ENCODE measurements at places on chromosomes 16 and 17.

- DNase-seq: no peak
Measured at GRCh38 chr17:72236980-72237633, 116.3 kb downstream of the SOX9 start.

- no peak for DNase-seq
Measured at GRCh38 chr17:29346462-29346861, 43.7 kb upstream of the TAOK1 start.

GRCh38 chr17:35991075-35991474, 4.5 kb upstream of the CCL14 start:
- no peak for DNase-seq

- DNase-seq: no peak
Measured at GRCh38 chr16:79826732-79827475, 226.4 kb upstream of the MAF start.

DNA sequence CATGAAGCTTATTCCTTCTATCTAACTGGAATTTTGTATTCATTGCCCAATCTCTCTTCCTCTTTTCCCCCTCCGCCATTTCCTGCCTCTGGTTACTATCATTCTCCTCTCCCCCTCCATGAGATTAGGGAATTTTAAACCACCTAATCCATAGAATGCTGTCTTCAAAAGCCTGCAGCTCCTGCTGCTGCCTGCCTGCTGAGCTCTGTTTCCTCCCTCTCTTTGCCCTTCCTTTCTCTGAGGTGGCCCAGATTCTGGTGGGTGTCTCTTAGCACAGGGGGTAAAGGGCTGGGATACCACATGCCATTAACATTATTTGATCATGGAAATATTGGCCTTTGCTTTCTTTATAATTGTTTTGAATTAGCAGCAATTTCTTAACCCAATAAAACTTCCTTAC, 241.6 kb downstream of the CNTNAP4 start:
- DNase-seq: no peak

GRCh38 chr17:46171939-46172338, 21.3 kb downstream of the KANSL1 start:
- no peak for DNase-seq

DNA sequence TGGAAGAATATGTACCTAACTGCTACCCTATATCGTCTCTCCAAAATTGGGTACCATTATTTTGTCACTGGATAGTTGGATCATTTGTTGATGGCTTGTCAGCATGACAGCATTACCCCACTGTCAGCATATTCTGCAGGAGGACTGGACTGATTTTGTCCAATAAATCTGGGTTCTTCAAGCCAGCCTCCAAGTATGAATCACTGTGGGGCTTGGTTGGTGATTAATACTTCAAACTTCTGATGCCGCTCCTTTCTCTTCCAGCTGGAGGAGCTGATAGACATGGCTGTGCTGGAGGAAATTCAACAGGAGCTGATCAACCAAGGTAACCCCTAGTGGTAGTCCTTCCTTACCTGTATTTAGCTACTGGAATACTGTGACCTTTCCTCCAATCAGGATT, 2.5 kb downstream of the RPAIN start:
- DNase-seq: no peak

GRCh38 chr16:15950161-15950854, 892 bp downstream of the ABCC1 start:
- DNase-seq: peak; percentile 36

DNA sequence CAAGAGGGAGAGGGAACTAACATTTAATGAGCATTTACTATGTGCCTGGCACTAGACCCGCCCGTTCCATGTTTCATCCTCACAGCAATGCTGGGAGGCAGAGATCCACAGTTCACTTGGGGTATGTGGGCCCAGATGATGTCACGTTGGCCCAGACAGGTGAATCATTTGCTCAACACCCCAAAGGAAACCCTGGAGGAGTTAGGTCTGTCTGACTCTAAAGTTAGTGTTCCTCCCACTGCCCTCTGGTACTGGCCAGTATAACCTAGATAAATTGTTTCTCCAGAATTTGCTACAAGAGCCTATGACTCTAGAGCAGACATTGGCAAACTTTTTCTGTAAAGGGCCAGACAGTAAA, 164.6 kb downstream of the VPS53 start:
- DNase-seq: no peak

DNA sequence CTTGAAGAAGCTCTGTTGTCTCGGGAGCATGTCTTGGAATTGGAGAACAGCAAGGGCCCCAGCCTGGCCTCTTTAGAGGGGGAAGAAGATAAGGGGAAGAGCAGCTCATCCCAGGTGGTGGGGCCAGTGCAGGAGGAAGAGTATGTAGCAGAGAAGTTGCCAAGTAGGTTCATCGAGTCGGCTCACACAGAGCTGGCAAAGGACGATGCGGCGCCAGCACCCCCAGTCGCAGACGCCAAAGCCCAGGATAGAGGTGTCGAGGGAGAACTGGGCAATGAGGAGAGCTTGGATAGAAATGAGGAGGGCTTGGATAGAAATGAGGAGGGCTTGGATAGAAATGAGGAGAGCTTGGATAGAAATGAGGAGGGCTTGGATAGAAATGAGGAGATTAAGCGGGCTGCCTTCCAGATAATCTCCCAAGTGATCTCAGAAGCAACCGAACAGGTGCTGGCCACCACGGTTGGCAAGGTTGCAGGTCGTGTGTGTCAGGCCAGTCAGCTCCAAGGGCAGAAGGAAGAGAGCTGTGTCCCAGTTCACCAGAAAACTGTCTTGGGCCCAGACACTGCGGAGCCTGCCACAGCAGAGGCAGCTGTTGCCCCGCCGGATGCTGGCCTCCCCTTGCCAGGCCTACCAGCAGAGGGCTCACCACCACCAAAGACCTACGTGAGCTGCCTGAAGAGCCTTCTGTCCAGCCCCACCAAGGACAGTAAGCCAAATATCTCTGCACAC, 21.2 kb downstream of the AKAP1 start:
- DNase-seq: no peak

DNA sequence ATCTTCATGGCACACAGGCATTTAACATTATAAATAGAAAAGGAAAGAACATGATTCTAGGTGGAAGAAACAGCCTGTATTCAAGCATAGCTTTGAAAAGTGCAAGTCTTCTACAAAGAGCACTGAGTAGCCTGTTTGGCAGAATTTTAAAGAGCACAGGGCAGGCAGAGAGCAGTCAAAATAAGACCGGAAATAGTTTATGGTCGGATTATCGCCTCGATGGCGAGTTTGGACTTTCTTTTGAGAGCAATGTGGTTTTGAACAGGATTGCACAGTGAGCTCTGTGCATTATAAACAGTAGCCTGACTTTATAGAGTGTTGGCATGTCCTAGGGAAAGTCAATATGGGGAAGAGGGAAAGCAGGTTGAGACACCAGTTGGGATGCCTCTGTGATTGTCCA, 6.2 kb upstream of the TMEM100 start:
- no peak for DNase-seq

DNA sequence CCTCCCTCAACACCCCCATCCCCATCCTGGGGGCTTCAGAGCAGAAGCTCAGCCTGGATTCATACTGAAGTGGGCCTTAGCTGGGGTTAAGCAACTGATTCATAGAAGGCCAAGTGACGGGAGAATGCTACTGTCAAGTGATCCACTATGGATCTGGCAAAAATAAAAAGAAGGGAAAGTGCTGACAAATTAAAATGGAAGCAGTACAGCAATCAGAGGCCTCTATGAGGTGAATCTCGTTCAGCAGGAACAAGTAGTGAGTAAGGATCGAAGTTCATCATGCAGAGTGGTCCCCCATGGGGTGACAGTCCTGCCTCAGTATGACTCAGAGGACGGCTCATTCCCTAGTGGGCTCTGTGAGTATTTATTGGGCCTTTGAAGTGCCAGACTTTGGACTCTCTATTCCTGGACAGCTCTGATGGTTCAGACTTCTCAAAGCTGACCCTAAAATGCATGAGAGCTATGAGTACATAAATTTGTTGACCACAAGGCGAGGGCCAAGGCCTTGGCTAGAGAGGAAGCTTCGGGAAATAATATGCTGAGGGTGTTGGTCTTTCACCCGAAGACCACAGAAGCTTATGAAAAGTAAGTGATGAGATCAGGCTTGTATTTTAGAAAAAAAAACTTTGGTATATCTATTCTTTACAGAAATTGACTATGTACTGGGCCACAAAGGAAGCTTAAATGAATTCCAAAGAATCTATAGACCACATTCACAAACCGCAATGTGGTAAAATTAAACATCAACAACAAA, 5.3 kb upstream of the NSMCE1 start:
- DNase-seq: no peak

DNA sequence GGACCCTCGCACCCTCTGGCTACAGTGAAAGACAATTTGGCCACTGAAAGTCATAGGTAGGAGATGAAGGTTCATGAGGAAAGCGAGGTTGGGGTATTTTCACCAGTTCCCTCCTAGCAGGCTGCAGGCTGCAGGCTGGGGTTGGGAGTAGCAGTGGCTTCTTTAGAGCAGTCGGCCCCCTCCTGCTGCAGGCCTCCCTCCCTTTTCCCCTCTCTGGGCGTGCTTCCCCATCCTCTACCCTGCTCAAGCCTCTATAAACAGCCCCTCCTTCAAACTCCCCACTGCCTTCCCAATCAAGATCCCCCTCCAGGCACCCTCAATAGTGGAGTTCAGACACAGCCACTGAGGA, 41.8 kb downstream of the GAS7 start:
- DNase-seq: no peak

GRCh38 chr16:87321336-87322107, 4.3 kb upstream of the C16orf95 start:
- DNase-seq: no peak

DNA sequence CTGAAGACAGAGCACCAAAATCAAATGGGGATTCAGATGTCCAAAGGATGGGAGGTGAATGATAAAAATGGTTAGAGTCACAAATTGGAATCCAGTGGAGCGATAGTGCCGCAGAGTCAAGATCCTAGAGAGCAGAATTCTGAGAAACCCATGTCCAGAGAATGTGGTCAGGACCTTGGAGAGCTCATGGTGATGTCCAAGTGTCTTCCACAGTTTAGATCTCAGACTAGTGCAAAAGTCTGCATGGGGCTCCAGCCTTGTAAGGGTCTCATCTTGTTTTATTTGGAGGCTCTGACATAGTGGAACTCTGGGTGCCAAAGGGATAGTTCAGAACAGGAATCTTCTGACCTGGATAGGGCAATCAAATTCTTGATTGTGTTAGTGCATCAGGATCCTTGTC, 245.9 kb upstream of the HSBP1 start:
- DNase-seq: no peak

GRCh38 chr17:57025876-57026275, 47.9 kb downstream of the SCPEP1 start:
- no peak for DNase-seq

- no peak for DNase-seq
Measured at GRCh38 chr17:3534881-3535252, 22.7 kb downstream of the TRPV3 start.

DNA sequence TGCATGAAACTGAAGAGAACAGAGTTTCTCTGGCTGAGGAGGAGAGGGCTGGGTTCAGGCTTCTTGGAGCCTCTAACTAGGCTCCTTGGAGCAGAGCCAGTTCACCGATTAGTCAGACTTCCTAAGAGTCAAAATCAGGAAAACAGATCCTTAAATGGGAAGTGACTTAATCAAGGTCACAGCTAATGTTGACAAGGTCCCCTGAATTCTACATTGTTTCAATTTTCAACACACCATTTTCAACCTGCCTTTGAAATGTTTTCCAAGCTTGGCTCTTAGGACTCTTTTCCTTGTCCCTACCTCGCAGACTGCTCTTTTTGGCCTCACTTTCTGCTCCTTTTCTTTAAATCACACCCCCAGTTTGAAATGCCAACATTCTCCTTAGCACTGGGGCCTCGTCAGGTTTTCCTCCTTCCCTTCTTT, 16.3 kb downstream of the MYL4 start:
- no peak for DNase-seq

- no peak for DNase-seq
Measured at GRCh38 chr16:56910654-56911539, 21.0 kb upstream of the HERPUD1 start.

DNA sequence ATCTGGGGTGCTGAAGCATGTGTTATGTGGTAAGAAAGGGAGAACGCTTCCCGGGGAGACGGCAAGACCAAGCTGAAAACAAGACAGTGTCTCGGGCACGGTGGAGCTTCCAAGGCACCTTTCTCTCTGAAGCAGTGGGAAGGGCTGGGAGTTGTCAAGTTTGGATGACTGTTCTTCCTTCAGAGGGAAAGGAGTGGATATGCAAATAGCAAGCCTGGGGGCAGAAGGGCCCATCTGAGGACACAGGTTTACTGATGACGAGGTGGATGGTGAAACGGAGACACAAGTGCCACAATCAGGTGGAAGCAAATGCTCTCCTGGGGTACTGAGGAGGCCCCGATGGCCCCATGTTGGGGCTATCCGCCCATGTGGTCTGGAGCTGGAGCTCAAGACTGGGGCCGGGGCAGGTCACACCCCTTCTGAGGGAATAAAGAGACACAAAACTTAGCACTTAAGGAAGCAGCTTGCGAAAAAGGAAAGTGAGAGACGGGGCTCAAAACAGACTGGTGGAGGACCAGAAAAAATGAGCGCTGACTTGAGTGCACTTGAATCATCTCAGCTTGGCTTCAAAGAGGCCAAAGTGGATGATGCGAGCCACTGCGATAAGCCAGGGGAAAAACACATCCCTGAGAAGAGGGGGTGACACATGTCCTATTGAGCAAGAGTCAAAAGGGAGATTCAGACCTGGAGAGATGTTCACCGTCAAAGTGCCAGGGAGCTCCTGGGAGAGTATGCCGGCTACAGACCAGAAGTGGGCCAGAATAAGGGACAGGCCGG, 34.8 kb upstream of the MTSS2 start:
- no peak for DNase-seq

GRCh38 chr16:229731-230281, 557 bp upstream of the LUC7L start:
- no peak for DNase-seq

DNA sequence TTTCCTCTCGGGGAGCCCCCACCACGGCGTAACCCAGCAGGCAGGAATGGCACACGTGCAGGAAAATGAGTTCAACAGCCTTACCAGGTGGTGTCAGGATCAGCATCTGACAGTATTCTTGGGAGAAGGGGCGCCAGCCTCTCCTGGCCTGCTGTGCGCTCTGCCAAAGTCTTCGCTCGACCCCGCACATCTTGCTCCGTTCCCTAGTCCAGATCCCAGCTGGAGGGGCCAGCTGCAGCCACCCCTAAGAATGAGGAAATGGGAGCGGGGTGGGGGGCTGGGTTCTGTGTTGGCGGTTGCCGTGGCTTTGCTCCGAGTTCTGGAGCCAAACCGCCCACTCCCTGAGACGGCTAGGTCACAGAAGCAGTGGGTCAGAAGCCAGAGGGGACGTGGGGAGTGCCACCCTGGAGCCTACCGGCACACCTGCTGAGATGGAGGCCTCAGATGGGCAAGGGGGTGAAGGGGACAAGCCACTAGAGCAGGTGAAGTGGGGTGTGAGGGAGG, at the start of gene CHCT1:
TSS of gene CHCT1 (plus strand) at position 328 of the 504 bp plus-strand sequence. CDS start at position 432, 104 bp downstream.
- no peak for DNase-seq

DNA sequence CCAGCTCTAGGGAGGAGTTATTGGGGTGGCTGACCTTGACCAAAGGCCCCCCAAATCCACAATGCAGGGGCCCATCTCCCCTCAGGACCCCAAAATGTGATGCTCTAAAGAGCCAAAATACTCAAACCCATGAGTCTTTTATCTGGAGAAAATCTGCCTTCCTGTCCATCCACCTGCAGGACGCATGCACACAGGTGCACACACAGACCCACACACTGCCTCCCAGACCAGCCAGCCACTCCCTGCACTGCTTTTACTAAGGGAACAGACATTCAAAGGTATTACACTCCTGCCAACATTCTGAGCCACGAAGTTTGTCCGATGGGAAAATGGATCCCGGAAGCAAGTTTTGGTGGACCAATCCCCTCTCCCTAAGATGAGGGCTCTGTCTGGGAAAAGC, 76.1 kb upstream of the CDH5 start:
- DNase-seq: no peak

All from activated T-helper 1 cell treated with anti-CD3 and anti-CD28 coated beads, Interleukin-12 subunit alpha, Interleukin-12 subunit beta, Interleukin-2, Interleukin-4 antibody, amounts not matched to agents 30 ng/mL and 10 ng/mL and 1 ng/mL, durations not matched to agents 14 hours and 24 hours and 36 hours (primary cell).